ENCODE measurements at places on chromosomes 7 and 10.

DNA sequence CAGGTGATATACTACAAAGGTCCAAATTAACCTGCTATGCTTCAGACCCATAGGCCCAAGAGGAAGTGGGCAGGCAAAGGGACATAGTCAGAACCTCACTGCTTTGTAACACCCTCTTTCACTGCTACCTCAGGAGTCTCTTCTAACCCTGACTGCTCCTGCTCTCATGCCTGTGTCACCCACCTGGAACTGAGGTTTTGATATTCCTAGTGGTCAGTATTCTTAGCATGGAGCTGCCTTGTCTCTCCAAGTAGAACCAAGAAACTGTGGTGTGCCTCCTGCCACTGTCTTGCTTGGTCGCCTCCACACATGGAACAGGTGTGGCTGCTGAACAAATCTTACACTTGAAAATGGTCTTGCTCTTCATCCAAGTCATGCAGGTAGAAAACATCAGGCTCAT is 677.5 kb downstream of the XPNPEP1 start:
- DNase-seq: no peak

DNA sequence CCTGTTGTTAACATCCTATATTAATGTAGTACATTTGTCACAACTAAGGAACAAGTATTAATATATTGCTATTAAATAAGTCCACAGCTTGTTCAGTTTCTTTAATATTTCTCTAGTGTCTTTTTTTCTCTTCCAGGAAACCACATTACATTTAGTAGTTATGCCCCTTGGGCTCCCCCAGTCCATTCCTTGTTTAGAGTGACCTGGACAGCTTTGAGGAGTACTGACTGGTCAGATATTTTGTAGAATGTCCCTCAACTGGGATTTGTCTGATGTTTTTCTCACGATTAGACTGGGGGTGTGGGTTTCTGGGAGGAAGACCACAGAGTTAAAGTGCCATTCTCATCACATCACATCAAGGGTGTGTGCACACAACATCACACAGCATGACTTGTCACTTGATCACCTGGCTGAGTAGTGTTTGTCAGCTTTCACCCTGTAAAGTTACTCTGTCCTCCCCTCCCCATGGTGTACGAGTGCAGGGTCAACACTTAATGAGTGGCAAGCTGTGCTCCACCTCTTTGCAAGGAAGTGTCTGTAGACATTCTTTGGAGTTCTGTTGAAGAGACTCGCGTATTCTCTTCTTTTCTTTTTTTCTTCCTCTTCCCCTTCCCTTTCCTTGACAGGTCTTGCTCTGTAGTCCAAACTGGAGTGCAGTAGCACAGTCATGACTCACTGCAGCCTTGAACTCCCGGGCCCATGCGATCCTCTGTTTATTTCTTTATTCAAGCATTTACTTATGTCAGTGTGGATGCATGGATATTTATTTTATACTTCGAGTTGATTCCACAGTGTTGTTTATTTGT is 10.2 kb downstream of the LMTK2 start:
- no peak for DNase-seq

- no peak for DNase-seq
These were observed 162.8 kb upstream of the BMPER start for GRCh38 chr7:33742521-33742920.

GRCh38 chr7:64621656-64622055 is 44.3 kb upstream of the ZNF107 start:
- no peak for DNase-seq

DNA sequence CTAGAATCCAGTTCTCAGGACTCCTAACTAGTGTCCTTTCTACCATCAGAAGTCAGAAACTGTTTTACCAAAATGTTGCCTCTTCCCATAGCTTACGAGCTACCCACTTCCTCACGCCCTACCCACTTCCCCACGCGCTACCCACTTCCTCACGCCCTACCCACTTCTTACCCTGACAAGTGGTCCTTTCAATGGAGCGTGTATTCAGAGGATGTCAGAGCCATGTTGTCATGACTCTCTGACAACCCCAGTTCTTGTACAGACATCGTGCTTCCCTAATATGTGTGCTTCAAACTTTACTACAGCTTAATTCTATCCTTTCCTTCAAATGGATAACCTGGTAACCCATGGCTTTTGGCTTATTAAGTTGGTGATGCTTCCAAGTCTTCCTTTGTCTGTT is 84.8 kb upstream of the PHF14 start:
- no peak for DNase-seq

DNA sequence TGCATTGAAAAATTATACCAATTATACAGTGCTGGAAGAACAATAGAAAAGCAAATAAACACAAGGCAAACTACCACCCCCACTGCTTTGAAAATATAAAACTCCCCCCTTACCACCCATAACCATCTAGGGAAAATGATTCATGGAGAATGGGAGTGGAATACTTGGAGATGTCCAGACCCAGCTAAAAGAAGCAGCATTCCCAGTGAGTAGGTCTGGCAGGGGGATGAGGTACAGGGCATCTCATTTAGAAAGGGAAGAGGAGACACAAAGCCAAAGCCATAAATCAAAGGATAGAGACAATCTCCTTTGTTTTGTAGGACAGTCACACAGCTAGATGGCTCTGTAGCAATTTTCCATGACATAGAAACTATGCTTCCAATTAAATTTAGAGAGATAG is 36.0 kb upstream of the DGKI start:
- no peak for DNase-seq

GRCh38 chr10:121833387-121833786 is 94.4 kb downstream of the ATE1 start:
- no peak for DNase-seq

DNA sequence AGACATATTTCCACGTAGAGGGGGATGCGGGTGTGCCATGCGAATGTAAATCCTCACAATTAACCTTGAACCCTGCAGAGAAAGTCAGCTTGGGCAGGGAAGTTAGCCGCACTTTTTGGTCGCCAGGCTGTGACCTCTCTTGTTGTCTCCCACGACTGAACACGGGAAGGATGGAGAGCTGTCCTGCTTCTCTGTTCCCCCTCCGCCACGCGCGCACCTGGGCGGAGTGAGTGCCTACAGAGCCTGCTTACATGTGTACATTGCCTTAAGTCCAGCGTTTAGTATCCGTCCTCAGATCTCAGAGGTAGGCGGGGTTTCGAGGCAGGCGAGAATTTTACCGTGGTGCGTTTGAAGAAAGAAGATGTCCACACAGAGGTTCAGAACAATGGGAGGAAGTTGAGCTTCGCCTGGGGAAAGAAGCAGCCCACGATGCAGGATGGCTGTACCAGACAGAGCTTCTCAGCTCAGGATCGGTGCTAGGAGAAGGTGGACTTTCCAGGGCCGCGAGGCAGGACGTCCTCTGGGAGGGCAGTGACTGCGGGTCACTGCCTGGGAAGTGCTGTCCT is 482 bp upstream of the ERCC6 start:
- peak; percentile 2 for DNase-seq

- DNase-seq: no peak
These were observed 108.0 kb downstream of the WDFY4 start for GRCh38 chr10:48792687-48793096.

- DNase-seq: no peak
These were observed 33.7 kb upstream of the RBM33 start for GRCh38 chr7:155610633-155611193.

GRCh38 chr10:71213761-71214440 is 1.5 kb downstream of the UNC5B start:
- DNase-seq: no peak

- no peak for DNase-seq
These were observed 686.9 kb upstream of the C7orf33 start for GRCh38 chr7:147903536-147904218.

DNA sequence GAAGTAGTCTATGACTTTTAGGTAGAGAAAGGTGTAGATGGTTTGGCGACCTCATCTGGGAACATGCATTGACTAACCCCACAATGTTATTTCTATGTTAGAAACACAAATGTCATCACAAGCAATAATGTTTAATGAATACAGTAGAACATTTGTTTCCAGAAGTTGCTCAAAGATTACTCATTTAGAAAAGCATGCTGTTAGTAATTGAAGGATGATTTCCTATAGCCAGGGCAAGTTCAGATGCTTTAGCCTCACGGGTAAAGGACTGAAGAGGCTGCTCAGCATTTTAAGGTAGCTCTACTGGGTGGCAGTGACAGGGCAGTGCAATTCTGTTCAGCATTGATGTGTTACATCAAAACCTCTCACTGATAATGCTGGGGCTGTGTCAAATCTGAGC is 199.3 kb upstream of the FZD1 start:
- DNase-seq: no peak

DNA sequence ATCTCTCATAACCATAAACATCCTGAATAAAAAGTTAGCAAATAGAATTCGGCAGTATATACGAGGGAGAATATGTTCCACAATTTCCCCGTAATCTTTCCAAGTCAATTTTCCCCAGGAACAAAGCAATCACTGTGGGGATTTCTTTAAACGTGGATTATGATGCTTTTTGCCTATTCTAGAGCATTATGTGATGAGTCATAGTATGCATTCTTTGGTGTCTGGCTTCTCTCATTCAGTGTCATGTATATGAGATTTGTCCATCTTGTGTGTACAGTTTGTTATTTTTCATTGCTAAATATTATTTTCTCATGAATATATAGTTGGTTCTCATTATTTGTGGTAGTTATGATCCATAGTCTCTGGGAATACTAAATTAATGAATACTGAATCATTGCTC is 9.9 kb upstream of the OR9A4 start:
- no peak for DNase-seq

- no peak for DNase-seq
These were observed 423.6 kb upstream of the LRGUK start for GRCh38 chr7:133703547-133703946.

DNA sequence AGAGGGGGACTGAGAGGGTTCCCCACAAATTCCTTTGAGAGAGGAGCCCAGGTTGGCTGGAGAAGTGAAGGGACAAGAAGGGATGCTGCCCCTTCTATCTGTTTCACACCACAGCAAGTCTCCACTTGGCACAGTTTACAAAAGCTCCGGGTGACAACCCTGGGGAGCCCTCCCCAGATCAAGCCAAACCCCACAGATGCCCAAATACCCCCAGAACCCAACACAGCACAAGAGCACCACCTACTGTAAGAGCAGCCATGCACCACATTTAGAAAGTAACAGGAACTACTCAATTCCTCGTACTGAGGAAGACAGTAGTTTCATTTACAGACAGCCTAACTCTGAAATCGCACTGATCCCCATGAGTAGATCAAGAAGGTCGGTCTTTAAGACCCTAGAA is 67.8 kb upstream of the ATP6V0A4 start:
- DNase-seq: no peak

DNA sequence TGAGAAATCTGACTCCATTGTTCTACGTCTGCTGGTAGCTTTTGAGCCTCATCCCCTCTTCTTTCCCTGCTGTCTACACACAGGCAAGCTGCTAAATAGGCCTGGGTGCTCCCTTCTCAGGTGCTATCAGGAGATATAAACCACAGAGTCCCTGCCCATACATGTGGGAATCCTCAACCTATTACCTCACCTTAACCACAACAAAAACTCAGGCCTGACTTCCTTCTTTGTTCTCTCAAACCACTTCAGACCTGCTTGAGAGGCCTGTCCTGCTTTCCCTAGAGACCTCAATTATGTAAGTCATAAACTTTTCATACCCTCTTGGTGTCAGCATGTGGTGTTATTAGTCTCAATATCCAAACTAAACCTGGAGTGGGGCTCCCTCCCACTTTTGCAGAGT is 75.0 kb upstream of the MAGI2 start:
- DNase-seq: no peak

DNA sequence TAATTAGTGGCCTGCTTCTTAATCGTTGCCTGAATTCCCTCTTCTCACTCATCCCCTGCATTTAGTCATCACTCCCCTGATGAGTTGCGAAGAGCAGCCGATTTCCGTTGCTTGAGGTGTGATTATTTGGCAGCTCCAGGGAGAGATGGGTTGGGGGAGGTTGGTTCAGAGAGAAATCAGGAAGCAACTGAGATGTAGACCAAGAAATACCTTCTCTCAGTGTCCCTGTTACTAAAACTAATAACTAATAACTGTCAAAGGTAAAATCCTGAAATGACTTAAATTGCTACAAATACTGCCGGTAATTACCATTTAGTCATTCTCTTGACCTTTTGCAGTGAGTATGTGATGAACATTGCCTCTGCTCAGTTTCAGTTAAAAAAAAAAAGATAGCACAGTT is 76.9 kb downstream of the ELMO1 start:
- no peak for DNase-seq

DNA sequence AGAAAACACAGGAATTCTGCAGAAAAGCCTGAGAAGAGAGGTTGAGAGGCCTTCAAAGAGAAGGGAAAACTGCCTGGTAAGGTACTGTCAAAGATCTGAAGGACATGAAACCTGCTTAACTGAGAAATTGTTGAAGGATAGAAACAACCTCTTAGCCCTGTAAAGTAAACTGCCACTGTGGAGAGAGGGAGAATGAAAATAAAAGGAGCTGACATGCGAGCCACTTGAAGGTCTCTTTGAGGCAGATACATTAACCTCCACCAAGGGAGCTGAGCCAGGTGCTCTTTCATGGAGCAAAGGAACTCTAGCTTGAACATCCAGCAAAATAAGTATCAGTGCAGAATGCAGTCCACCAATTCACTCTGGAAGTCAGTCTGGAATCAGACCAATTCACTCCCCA is 108.8 kb upstream of the FEZF1 start:
- no peak for DNase-seq

DNA sequence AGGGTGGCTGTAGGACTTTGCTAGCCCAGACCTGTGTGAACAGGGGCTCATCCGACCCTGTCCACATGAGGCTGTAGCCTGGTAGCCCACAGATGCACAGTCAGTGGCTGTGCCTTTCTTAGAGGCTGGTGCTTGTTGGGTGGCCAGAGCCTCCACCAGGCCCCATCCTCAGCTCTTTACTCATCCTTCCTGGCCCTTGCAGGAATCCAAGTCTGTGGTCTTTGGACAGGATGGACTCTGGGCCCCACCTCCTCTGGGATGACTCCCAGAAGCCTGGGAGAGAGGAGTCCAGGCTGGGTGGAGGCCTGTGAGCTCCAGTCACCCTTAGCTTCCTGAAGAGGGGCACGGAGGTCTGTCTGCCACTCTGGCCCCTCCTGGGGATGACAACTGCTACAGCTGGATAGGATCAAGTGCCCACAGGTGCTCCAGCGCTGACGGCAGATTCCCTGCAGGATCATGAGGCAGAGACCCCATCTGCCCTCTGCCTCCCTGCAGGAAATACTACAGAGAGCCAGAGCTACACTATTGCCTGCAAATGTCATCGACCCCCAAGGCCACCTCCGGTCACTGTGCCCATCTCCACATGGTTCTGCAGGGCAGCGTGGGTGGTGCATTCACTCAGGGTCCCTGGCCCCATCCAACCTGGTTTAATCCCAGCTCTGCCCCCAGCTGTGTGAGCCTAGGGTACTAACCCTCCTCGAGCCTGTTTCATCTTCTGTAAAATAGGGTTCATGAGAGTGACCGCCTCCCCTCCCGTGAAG is 114.5 kb downstream of the PTPN20 start:
- DNase-seq: no peak

- DNase-seq: no peak
These were observed 88.5 kb downstream of the DLG5 start for GRCh38 chr10:77837925-77838595.

GRCh38 chr7:130345136-130345535 is 520 bp downstream of the CPA5 start:
- DNase-seq: no peak

GRCh38 chr7:4233146-4233545 is 448.9 kb upstream of the FOXK1 start:
- no peak for DNase-seq

GRCh38 chr10:69807696-69808095 is 6.0 kb downstream of the COL13A1 start:
- DNase-seq: no peak
